ENCODE measurements at places on chromosomes 5 and 9.
A peak's percentile ranks its signal among the peaks of the same experiment; 100 is the strongest.

GRCh38 chr5:40914835-40915234, 5.5 kb downstream of the C7 start:
- peak; percentile 89 for DNase-seq

DNA sequence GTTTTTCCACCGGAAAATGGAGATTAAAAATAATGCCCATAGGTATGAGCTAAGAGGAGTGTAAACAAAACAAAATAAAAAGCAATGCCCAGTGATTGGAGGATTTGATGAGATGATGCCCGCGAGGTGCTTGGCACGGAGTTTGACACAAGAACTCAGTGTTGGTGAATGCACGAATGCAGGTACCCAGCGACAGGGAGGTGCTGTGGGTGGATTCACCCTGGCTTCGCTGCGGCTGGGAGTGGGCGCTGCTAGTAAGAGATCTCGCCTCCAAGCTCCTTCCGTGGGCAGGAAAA, 526 bp upstream of the STXBP1 start:
- DNase-seq, result no peak

- no peak for DNase-seq
These were observed 411.5 kb downstream of the RASEF start for GRCh38 chr9:82651474-82651873.

DNA sequence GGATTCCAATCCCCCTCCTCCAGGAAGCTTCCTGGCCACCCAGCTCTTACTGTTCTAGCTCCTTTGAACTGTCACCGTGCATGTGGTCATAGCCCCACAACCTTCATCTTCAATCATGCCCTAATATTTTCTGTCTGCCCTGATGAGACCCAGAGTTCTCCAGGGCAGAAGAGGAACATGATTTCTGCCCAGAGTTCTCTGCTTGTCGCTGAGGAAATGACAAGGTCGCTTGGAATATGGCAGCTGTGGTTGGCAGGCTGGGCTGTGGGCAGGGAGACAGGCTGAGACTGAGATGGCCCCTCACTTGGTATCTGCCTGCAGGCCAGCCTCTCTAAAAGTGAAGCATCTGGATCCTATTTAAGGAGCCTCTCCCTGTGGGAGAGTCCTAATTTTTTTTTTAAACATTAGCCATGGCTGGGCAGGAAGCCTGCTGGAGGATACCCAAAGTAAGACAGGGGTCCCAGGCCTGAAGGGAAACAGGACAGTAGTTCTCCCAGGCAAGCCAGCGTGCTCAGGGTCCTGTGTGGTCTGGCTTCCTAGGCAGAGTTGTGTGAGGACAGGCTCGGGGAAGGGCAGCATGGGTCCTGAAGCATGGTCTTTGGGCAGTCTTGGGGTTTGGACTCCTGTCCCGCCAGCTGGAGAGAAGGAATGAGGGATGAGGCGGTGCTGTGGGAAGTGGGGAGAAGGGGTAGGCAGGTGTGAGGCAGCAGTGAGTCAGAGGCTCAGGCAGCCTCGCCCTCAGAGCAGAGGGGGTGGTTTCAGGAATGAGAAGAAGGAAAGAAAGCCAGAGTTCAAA, 242.1 kb downstream of the FSTL4 start:
- peak; percentile 80 for DNase-seq

- DNase-seq, result peak; percentile 85
These were observed 9.1 kb upstream of the RFK start for GRCh38 chr9:76403352-76403751.

- no peak for DNase-seq
These were observed 84.3 kb upstream of the RAPGEF1 start for GRCh38 chr9:131824155-131824594.

GRCh38 chr9:92619601-92620300, 50.2 kb downstream of the IPPK start:
- DNase-seq, result no peak

DNA sequence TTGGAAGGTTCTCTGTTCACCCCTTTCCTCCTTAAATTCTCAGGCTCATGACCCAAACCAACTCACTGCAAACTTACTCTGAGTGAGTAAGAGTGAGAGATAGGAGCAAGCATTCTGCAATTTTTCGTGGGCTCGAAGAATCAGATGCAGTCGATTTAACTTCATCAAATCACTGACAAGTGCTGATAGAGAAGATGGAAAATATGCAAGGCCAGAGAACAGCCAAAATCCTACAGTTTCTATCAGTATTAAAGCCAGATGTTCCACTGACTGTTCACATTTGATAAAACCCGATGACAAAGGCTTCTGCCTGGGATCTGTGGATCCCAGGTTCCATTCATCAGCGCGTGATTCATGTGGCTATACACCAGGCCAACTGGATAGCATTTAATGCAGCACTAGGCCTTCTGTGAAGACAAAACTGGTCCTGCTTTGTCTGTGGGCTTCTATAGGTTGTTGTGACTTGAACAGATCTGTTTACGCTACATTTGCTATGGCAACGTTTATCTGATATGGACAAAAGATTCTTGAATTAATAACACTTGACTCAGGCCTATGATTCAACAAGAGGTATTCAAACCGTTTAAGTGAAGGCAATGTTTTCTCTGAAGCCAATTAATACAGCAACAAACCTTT, 251.2 kb downstream of the NFIB start:
- DNase-seq, result peak; percentile 86

DNA sequence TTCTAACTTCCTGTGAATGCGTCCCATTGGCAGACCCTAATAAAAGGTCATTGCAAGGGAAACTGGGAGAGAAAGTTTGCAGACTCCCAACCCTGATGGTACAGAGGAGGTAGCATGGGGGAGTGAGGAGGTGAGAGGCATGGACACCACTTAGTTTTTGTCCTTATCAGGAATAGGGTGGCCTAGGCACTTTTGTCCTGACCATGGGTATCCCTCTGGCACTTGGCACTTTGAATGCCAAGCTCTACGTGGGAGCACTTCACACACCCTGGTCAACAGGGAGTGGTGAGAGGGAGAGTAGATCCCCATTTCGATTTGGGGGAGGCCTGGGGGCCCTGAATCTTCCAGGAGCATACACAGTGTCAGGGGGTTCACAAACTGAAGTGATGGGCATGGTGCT, 75.6 kb upstream of the SH3PXD2B start:
- DNase-seq, result no peak

- peak; percentile 24 for DNase-seq
These were observed 10.8 kb upstream of the NIPAL4 start for GRCh38 chr5:157449011-157449723.

DNA sequence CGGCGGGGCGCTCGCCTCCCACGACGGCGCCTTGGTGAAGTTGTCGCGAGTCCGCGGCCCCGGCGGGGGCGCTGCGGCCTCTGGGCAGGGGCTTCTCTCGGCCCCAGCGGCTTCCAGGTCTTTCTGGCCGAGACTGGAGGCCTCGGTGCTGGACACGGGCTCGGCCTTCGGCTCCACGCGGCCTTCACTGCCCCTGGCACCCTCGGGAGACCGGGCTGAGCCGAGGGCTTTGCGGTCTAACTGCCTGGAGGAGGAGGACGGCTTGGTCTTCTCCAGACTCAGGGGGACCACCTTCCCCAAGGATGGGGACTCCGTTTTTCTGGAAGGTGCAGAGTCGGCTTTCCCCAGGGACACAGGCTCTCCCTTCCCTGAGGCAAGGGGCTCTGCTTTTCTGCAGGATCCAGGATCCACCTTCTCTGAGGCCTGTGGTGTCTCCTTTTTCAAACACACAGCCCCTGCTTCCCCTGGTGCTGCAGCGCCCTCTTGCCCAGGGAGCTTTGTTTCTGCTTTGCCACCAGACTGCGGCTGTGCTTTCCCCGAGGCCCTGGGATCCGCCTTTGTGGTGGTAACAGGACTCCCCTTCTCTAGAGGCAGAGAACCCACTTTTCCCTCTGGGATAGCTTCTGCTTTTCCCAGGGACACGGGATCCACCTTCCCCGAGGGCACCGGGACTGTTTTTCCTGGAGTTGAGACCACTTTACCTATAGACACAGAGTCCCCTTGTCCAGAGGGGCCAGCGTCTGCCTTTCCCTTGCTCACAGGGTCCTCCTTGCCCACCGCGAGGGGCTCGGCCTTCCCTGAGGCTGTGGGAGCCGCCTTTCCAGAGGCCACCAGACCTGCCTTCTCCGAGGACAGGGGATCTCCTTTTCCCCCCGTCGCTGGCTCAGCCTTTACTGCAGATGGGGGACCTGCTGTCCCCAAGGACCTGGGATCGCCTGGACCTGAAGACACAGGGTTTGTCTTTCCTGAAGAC, 12.3 kb downstream of the GPRIN1 start:
- DNase-seq, result no peak

DNA sequence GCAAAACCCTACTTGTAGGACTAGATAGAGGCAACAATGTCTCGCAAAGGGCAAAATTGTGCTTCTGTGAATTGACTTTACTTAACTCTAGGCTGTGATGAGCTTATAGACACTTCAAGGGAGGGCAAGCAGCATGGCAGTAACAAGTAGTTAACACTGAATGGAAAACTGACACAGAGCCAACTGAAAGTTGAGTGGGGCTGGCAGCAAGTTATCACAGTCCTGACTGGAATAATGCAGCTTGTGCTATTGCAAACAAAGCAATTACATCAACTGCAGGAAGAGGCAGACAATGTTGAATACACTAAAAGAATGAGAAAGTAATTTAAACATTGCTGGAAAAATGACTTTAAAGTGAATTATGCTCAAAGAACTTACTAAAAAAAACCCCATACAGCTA, 62.2 kb downstream of the RNF38 start:
- no peak for DNase-seq

GRCh38 chr9:22244139-22245011, 202.2 kb upstream of the DMRTA1 start:
- peak; percentile 65 for DNase-seq

DNA sequence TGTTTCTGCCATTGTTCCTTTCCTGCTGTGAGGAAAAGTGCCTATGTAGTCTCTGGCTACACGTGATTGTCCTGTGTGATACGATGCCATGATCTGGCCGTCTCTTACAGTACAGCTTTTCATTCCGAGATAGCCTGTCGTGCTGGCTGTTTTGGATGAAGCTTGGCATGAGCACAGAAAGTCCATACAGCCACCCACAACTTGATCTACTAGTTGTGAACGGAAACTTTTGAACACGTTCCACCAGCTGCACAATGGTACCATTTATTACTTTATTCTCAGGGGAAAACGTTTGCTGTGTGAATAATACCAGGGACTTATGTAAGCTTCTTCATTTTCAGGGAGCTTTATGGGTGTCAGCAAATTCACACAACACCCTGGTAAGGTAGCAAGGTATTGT, 217.6 kb upstream of the ANKRD55 start:
- DNase-seq, result no peak

- DNase-seq, result peak; percentile 47
These were observed 4.4 kb downstream of the RC3H2 start for GRCh38 chr9:122900791-122901190.

DNA sequence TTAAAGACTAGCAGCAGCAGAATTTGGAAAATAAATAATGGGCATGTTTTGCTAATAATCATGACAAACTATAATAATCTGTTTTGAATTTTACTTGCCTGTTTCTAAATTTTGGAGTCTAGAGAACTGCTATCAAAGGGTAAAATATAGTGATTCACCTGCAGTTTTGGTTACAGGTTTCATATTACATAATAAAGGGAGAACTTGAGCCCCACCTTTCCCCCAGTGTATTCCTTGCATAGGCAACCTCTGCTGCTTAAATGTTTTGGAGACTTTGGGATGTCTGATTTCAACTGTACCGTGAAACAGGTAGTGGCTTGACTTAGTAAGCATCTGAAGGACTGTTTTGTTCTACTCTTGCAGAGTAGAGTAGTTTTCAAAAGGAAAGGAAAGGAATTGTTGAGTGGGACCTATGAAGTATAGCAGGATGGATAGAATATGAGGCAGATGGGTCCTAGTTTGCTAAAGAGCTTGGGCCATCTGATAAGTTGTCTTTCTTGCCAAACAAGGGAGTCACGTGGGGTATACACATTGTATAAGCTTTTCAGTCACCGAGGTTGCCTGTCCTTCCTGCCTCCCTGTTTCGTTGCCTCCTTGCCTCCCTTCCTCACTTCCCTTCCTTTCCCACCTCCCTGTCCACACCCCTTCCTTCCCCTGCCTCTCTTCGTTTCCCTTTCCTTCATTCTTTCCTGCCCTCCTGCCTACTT, 19.1 kb downstream of the CREBRF start:
- DNase-seq, result no peak

DNA sequence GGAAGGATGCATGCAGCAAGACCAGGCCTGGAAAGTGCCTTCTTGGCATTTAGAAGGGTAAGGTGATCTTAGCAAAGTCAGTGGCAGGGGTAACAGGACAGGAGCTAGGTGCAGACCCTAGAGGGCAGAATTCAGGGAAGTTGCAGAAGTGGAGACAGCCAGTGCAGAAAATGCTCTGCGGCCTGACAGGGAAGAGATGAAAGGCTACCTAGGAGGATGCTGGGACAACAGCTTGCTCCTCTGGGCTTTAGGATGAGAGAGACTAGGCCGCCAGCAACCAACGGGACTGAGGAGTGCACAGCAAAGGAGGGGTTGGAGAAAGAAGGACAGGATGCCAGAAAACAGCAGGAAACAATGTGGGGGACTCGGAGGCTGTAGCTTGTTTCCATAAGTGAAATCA, 219.9 kb downstream of the FSTL4 start:
- DNase-seq, result no peak

DNA sequence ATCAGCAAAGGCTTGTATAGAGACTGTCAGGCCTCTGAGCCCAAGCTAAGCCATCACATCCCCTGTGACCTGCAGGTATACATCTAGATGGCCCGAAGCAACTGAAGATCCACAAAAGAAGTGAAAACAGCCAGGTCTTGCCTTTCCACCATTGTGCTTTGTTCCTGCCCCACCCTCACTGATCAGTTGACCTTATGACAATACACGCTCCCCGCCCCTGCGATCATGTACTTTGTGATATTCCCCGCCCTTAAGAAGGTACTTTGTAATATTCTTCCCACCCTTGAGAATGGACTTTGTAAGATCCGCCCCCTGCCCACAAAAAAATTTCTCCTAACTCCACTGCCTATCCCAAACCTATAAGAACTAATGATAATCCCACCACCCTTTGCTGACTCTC, 18.6 kb upstream of the NPM1 start:
- DNase-seq, result no peak

- DNase-seq, result peak; percentile 83
These were observed 287.3 kb upstream of the NUDT12 start for GRCh38 chr5:103849934-103850333.

GRCh38 chr5:137753691-137754187, 424 bp downstream of the HNRNPA0 start:
- DNase-seq, result no peak

- DNase-seq, result no peak
These were observed 9.7 kb downstream of the NFIB start for GRCh38 chr9:14304259-14304658.

Data from fibroblast of mammary gland (primary cell).